ENCODE measurements at places on chromosomes 5 and 9. TPM values are rescaled to one million over a fixed set of nuclear protein-coding genes. Genes with fewer than 3 reads are reported as not detected.
A peak's percentile ranks its signal among the peaks of the same experiment; 100 is the strongest.

- DNase-seq, result no peak
These were observed 6.5 kb downstream of the PAEP start for GRCh38 chr9:135568026-135568425.

GRCh38 chr5:142322747-142323479 is 1.9 kb downstream of the SPRY4 start:
- no peak for DNase-seq

DNA sequence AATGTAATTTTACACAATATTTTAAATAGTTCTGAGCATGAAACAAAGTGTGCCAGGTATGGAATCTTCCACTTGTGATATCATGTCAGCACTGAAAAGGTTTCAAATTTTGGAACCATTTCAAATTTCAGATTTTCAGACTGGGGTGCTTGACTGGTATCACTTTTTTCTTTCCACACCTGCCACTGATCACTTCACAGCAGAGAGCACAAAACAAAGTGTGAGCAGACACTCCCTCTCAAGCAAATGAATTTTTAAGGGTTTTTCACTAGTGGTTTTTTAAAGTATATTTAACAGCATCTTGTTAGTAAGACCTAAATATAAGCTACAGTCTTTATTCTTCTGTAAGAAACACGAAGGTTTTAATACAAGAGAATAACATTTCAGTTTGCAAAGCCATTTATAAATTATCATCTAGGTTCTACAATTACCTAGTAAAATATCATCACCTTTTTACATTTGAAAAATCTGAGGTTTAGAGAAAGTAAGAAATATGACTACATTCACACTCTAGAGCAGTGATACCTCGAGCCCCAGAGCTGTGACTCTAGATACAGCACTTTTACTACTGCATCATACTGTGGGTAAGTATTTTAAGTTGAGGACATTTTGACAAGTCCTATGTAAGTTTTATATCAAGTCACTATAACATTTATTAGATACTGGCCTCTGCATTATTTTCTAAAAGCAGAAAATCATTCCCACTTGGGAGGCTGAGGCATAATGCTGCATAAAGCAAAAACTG is 14.6 kb downstream of the GOLPH3 start:
- DNase-seq, result no peak

Gene RPL12
- 1,252 TPM for total RNA-seq

- no peak for DNase-seq
These were observed 41.4 kb downstream of the DUSP1 start for GRCh38 chr5:172729588-172729987.

Gene ADGRD2
- not detected for total RNA-seq

DNA sequence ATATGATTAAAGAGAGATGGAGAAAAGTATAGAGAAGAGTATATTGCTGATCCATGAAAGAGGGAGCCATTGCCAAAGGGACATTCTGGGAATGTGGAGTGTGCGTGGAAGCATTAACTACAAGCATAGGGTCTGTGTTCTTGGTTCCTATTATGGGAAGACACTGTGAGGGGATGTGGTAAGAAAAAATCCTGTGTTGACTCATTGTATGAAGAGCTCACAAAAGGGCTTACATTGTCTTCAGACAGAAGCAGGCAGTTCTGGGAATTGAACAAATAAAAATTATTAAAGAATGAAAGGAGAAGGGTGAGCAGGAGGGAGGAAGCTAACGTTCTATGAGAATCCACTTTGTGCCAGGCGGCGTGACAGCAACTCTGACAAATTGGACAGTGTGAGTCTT is 250.4 kb upstream of the CHD1 start:
- no peak for DNase-seq

DNA sequence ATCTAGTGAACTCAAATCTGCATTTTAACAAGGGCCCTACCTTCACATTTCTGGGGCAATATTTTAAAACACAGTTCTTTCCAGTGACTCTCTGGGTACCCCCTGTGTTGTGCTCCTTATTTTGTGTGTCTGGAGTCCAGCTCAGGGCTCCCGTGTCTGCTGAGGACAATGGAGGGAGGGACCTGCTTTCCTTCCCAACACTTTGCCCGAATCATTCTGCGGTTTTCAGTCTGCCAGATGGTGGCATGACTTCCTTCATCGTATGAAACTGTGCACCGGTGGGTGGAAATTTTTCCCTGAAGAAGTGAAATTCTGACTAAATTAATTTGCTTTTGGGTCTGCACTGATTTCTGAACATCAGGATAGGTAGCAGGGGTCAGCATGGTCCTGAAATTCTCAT is 153.6 kb upstream of the CD180 start:
- no peak for DNase-seq

- DNase-seq, result no peak
These were observed 142.7 kb upstream of the PPP1R26 start for GRCh38 chr9:135336722-135337527.

- no peak for DNase-seq
These were observed 211.6 kb downstream of the ATP10B start for GRCh38 chr5:160640406-160640805.

DNA sequence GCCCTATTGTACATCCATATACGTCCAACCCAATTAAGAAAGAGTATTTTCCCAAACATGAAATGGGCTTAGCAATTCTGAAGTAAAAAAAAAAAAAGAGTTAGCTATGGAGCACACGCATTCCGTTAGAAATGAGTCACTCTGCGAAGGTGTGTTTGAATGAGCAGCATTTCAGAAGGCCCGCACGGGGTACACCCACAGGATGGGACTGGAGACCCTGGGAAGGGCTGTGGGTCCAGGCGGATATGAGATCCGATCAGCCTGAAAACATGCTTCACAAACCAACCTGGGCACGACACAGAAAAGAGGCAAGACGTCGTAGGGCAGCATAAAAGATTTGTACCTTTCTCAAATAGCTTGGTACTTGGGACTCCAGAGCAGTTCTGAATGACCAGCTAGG is 173.9 kb upstream of the KLF9 start:
- DNase-seq, result no peak

DNA sequence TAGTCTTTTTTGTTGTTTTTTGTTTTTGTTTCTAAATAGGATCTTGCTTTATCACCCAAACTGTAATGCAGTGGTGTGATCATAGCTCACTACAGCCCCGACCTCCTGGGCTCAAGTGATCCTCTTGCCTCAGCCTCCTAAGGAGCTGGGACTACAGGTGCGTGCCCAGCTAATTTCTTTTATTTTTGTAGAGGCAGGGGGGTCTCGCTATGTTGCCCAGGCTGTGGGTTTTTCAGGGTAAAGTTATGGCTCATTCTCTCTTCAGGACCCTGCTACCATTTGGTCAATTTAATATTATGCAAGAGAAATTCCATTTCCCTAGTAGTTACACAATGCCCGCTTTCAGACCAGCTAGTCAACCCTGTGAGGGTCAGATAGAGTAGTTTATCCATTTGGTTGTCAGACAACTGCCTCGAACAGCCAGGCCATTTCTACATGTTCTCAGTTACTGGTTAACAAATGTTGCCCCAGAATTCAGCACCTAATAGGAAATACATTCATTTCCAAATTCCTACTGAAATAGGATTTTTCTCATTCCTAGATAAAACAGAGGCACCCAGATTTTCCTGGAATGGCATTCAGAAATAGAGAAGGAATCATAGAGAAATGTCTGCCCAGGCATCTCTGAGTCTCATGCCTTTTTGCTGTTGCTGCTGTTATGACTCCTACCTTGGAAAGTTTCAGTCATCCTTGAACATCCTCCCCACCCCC is 6.4 kb upstream of the GLIS3 start:
- DNase-seq, result peak; percentile 67

Gene CDC26
- total RNA-seq, result 57.4 TPM

- no peak for DNase-seq
These were observed 244.0 kb downstream of the GABRB2 start for GRCh38 chr5:161302559-161302958.

Gene PRR16
- not detected for total RNA-seq

GRCh38 chr5:22665801-22666200 is 187.3 kb downstream of the CDH12 start:
- DNase-seq, result no peak

GRCh38 chr9:4691795-4692194 is 12.4 kb downstream of the CDC37L1 start:
- no peak for DNase-seq

Gene F12
- 2.7 TPM for total RNA-seq

Gene RANBP17
- total RNA-seq, result not detected

Gene LEAP2
- 6.0 TPM for total RNA-seq

Measured in activated CD4-positive, alpha-beta T cell treated with anti-CD3 and anti-CD28 coated beads, Interleukin-2, amount 10 ng/mL, durations not matched to agents 24 days and 14 days (primary cell).